ENCODE measurements at places on chromosomes 5 and 9.

GRCh38 chr5:160289721-160290120 is 22.6 kb downstream of the CCNJL start:
- no peak for DNase-seq

DNA sequence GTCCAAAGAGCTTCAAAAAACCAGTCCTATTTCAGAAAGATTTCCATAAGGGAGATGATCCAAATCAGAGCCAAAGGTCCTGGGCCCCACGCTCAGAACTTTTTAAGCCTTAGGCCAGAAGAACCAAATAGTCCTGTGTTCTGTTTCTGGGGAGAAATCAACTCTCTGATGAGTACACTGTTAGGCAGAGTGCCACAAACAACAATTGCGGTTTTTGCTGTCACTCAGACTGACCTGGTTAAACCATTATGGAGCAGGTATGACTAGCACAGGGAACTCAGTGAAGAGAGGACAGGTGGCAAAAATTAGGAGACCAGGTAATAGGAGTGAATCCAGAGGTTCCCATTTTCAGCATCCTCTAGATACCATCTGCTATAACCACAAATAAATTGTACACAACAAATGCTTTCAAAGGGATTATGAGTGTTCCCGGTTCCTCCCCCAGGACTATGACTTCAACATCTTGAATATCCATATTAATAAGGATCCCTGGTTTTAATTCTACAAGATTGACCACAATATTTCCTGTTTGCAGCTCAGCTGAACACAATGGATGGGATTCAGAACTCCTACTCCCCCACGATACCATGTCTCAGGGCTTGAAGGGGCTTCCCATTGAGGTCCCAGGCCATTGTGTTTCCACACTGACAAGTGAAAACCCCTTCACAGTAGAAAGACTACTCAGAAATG is 52.1 kb upstream of the FREM1 start:
- no peak for DNase-seq

DNA sequence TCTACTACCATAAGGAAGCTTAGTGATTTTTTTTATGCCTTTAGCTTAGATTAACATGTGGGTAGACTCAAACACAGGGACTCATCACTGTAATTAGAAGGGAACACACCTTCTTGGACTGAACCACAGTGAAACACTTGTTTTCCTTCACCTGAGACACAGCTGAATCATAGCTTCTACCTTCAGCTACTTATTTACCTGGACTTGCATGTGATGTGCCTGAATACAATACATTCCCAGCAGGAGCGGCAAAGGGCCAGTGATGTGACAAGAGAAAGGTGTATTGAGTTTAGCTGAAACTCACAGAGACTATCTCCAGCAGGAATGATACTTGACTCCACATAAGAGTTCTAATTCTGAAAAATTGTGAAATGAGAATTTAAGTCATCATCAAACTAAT is 37.8 kb downstream of the GRAMD2B start:
- DNase-seq, result no peak

- DNase-seq, result no peak
These were observed 111.0 kb upstream of the SLC25A48 start for GRCh38 chr5:135723491-135723890.

DNA sequence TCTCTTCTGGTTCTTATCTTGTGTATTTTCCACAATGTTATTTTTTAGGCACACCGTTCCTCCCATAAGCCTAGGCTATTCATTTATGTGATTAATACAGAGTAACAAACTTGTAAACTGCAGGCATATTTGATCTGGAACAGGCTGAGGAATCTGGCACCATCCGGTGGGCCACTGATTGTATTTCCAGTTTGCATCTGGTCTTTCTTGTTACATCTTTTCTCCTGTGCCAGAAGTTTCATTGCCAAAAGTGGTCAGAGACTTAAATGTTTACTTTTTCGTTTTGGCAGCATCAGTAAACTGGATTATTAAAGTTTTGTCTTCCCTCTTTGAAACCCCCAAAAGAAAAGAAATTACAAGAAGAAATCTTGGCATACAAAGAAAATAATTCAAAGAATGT is 17.9 kb upstream of the ZCCHC7 start:
- no peak for DNase-seq

- no peak for DNase-seq
These were observed 31.9 kb upstream of the CEP120 start for GRCh38 chr5:123455095-123455494.

DNA sequence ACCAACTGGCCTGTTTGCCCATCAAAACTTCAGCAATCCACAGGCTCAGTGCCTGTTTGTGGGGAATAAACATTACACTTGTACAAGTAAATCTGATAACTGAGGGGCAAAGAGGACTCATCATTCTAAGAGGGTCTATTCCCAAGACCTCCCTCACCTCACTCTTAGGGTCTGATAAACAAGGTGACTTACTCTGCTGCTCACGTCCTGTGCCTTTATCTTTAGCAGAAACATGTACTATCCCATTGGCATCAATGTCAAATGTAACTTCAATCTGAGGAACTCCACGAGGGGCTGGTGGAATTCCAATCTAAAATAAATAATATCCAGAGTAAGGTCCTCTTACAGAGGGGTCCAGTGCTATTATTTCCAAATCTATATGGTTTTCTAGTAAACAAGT is 14.6 kb upstream of the ETF1 start:
- DNase-seq, result no peak

GRCh38 chr5:125045646-125046045 is 299.2 kb upstream of the ZNF608 start:
- DNase-seq, result no peak

DNA sequence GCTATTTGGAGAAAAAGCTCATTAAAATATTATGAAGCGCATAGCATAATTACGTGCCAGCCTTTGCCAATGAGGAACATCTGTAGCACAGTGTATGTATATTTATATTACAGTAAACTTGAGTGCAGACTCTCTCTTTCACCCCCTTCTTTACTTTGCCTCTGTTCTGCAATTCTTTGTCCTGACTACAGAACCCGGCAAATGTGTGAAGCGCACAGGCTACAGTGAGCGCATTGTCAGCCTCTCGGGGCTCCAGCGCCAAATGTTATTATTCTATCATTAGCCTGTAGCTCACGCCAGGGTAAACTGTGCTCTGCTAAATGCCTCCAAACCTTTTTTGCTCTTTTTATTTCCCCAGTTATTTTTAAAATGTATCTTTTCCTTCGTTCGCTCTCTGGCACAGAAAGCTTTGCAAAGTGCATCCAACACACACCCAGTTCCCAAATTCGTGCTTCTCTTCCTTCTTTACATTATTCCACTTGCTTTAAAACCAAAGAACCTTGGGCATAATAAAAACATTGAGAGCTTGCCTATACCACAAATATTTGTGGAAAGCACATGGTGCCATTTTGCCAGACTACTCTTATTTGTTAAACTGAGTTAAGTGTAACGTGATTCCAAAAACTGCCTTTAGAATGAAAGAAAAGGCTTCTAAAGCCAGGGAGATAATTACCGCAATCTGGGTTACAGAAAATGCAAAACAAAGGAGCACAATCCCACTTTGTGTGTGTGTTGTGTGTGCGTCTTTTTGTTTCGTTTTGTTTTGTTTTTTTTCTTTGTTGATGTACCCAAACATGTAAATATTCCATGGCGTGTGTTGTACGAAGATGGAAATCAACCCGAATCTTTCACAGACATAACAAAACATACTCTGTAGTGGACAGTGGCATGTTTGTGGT is 164.1 kb upstream of the MPDZ start:
- DNase-seq, result no peak

GRCh38 chr9:121974421-121974820 is 118.7 kb downstream of the TTLL11 start:
- DNase-seq, result no peak

GRCh38 chr9:68951879-68952659 is 61.8 kb downstream of the PRKACG start:
- no peak for DNase-seq

DNA sequence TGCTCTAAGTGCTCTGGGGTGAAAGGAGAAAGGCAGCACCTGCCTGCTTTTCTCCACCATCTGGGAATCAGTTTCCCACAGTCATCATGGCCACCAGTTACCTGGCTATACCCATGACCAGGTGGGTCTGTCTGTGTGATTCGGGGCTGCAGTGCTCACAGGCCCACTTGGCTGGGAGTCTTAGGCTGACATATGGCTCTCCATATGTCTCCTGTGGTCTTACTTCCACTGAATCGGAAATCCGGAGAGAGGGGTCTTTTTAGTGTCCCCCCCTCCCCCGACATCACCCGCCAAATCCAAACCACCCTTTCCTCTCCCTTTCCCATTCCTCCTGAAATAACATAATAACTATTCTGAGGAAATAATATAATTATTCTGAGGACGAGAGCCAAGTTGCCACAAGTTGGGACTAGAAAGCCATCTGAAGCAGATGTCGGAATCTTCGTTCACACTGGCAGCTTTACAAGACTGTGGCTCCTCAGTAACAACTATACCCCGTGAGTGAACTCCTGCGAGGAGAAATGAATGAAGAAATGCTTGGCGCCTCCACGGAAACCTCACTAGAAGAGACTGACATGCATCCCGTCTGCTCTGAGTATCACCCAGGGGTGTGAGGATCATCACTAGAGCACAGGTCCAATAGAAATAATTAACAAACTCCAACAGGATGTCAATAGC is 143.4 kb downstream of the MYO10 start:
- DNase-seq, result no peak

- no peak for DNase-seq
These were observed 118.0 kb upstream of the PHYKPL start for GRCh38 chr5:178350361-178351220.

GRCh38 chr5:27325513-27325912 is 287.1 kb upstream of the CDH9 start:
- DNase-seq, result no peak

- no peak for DNase-seq
These were observed 1167.7 kb downstream of the MAT2B start for GRCh38 chr5:164672931-164673694.

DNA sequence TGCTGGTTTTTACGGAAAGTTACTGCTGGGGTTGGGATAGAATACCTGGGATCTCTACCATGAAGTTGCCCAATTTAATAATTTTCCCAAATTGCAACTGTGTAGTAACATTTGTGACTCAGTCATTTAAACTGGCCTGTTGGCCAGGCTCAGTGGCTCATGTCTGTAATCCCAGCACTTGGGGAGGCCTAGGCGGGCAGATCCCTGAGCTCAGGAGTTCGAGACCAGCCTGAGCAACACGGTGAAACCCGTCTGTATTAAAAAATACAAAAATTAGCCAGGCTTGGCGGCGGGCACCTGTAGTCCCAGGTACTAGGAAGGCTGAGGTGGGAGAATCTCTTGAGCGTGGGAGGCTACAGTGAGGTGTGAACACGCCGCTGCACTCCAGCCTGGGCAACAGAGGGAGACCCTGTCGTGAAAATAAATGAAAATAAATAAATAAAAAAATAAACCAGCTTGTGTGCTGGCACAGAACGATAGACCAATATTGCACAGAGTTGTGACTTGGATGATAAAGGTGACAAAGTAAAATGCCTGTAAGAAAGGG is 160.7 kb upstream of the ZNF608 start:
- DNase-seq, result no peak

DNA sequence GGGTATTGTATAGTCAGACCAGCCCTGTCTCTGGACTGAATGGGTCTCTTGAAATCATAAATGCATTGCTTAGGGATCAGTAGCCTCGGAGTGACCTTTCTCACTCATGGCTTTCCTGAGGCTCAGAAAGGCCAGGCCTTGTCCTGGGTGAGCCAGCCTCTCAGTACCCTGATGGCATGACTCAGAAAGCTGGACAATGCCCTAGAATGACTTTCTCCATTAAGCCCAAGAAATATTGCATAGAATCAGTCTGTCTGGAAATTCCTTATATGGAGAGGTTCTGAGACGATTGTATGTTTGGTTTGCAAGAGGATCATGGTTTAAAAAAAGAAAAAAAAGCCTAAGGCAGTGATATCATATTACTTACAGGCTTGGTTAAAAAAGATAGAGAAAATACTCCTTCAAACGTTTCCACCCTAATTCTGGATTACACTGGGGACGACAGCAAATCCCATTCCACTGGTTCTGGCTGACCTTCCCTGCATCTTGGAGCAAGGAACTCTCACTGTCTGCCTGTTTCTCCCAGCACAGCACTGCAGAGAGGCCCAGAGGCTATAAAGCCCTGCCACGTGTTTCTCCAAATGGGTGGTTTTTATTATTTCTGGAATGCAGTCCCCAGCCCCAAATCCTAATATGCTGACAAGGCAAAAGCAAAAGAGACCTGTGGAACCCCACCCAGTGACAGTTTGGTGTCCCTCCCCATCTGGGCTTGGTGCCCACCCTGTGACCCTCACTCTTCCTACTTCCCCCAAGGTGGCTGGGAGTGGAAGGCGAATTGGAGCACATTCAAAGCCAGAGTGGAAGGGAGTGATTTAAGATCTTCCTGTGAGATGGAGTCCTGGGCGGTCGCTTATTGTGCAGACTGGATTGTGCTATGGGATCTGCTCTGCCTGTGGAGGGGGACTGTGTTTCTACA is 34.4 kb downstream of the MAP1B start:
- no peak for DNase-seq

All from CD8-positive, alpha-beta memory T cell (primary cell).